ENCODE measurements at places on chromosomes 7 and 10. TPM values are rescaled to one million over a fixed set of nuclear protein-coding genes. Genes with fewer than 3 reads are reported as not detected.

DNA sequence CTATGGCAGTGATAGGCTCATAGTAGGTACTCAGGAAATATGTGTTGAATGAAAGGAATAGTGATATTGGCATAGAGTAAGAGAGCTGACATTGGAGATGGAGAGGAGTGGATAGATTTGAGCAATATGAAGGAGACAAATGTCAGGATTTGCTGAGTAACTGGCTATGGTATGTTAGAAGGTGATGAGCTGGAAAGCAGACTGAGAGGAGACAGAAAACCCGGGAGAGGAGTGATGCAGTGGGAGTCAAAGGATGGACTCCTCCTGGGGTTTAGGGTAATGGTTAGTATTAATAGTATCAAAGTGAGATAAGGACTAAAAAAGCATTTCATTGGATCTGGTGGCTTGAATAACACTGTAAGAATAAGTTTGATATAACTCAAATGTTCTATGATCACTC is 64.8 kb downstream of the CD36 start:
- no peaks in the 10 kb centered on the region for H3K36me3 ChIP-seq
- DNase-seq = no peak
- no peaks in the 10 kb centered on the region for H3K27me3 ChIP-seq
- no peak overlapping the region for H3K27ac ChIP-seq

GRCh38 chr10:49292565-49293207 is 6.3 kb upstream of the C10orf71 start:
- DNase-seq = no peak
- no peaks in the 10 kb centered on the region for H3K36me3 ChIP-seq

DNA sequence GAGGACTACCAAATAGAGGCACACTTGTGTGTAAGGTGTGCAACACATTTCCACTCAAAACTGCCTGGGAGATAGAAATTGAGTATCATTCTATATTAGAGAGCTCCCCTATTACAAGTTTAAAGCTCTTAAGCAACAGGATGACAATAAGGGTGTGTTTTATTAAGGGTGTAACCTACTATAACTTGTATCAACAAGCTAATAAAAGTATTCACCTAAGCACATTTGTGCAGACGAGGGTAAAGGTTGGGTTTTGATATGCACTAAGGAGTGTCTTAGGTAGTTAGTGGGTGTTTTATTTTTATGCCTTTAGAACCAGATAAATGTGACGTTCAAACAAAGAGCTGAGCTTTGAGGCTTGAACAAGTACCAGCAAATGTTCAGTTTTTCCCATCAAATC is 2.8 kb upstream of the FAM53B start:
- peaks cover 4% of the 10 kb centered on the region for H3K27me3 ChIP-seq
- peaks cover 40% of the 10 kb centered on the region for H3K4me1 ChIP-seq
- no peak overlapping the region for H3K4me3 ChIP-seq
- DNase-seq = no peak
- H3K36me3 ChIP-seq = peaks cover 24% of the 10 kb centered on the region

The SRI gene
- total RNA-seq = 109 TPM

GRCh38 chr7:126973066-126973465 is 279.7 kb downstream of the GRM8 start:
- no peaks in the 10 kb centered on the region for H3K4me1 ChIP-seq
- H3K27me3 ChIP-seq = no peaks in the 10 kb centered on the region
- no peak overlapping the region for H3K4me3 ChIP-seq

- H3K4me1 ChIP-seq = peaks cover 24% of the 10 kb centered on the region
- H3K36me3 ChIP-seq = no peaks in the 10 kb centered on the region
- DNase-seq = no peak
- no peak overlapping the region for H3K4me3 ChIP-seq
- H3K27me3 ChIP-seq = no peaks in the 10 kb centered on the region
Observed at GRCh38 chr7:2798669-2799068, 45.4 kb downstream of the GNA12 start.

DNA sequence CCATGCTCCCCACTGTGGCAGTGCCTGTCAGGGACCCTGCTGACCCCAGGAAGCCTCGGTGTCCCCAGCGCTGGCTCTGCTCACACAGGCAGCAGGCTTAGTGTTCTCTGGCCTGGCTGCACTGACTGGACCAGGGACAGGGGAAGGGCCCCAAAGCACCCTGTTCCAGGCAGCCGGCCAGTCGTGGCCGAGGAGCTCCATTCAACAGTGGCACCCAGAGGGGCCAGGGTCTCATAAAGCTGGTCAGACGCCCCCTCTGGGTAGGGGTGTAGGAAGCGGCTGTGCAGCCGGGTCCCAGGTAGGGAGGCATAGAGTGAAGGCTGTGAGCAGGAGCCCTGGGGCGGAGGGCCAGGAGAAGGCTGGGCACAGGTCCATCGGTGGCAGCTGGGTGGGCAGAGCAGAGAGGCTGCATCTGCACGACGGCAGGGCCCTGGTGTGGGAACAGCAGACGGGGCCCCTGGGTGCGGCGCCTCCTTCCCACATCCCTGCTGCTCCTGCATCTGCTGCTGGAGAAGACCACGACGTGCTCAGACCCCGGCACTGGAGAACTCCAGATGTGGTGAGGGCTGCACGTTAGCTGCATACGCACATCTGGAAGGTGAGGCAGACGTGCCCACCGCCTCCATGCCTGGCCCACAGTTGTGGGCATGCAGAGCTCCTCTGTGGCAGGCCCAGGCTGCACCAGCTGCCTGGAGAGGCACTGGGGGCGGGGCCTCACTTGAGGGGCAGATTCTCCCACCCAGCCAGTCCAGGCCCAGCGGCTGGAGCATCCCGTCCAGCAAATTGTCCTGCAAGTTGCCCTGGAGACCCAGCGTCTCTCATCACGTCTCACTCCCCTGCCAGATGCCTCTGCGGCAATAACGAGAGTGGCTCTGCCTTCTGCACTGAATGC is 25.1 kb downstream of the MNX1 start:
- no peaks in the 10 kb centered on the region for H3K27me3 ChIP-seq
- no peak overlapping the region for H3K27ac ChIP-seq
- H3K36me3 ChIP-seq = peaks cover 4% of the 10 kb centered on the region
- no peak overlapping the region for H3K4me3 ChIP-seq

DNA sequence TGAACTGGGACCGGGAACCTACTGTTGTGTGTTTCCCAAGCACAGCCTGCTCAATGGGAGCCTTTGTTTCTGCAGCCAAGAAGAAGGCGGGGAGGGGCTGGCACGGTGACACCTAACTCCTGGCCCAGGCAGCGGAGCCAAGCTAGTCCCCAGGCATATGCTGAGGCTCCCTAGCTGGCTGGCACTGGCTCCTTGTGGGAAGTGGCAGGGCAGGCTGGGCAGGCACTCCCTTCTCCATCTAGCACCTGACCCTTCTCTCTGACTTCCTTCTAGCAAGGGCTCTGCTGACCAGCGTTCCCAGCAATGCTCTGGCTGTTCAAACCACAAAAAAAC is 325.0 kb downstream of the PLXNA4 start:
- no peak for DNase-seq
- H3K4me1 ChIP-seq = no peaks in the 10 kb centered on the region
- peaks cover 9% of the 10 kb centered on the region for H3K27me3 ChIP-seq
- no peak overlapping the region for H3K27ac ChIP-seq
- no peak overlapping the region for H3K4me3 ChIP-seq

The PHKG1 gene
- 2.5 TPM for total RNA-seq

DNA sequence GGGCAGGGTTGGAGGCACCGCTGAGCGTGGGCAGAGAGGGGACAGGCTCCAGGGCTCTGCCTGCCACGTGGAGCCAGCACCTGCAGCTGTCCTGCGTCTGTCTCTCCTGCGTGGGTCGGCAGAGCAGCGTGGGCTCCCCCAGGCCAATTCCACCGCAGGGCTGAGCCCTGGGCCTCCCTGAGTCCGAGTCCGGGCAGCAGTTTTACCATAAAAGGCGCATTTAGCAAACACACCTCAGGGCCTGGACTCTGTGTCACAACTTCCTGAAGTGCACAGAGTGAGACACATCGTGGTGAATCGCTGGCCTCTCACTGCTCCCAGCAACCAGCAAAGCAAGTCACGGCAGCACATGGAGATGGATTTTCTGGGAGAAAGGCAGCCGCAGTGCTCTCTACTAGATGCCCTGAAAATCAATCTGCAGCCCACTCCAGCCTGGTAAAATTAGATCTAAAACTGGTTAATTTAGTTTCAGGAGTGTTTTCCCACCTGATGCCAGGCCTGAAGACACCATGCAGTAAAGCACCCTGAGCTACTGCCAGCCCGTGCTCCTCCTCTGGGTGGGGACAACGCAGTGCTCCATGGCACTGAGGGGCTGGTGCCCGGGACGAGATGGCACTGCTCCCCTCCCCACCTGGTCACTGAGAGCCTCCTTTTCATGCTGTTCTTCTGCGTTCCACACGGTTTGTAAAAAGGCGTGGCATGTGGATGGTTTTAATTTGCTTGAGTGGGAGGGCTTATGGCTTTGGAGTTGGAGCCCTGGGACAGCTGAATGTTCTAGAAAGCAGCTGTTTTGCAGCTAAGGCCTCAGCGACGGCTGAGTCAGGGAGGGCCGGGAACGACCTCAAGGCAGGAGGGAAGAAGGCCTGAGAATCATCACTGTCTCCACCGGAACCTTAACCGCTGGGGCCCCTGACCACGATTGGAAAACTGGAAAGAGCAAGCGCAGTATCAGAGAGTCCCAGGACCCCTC is 336.9 kb downstream of the ADARB2 start:
- H3K27ac ChIP-seq = no peak overlapping the region
- no peak overlapping the region for H3K4me3 ChIP-seq
- no peak for DNase-seq
- no peaks in the 10 kb centered on the region for H3K36me3 ChIP-seq
- no peaks in the 10 kb centered on the region for H3K4me1 ChIP-seq

The TAS2R60 gene
- total RNA-seq = not detected

GRCh38 chr7:106812027-106812643 is 52.9 kb upstream of the PIK3CG start:
- peaks cover 2% of the 10 kb centered on the region for H3K27me3 ChIP-seq
- H3K36me3 ChIP-seq = no peaks in the 10 kb centered on the region
- peak; percentile 33 for DNase-seq
- H3K4me3 ChIP-seq = no peak overlapping the region
- H3K27ac ChIP-seq = no peak overlapping the region

- no peaks in the 10 kb centered on the region for H3K36me3 ChIP-seq
- no peak for DNase-seq
- H3K27ac ChIP-seq = no peak overlapping the region
- peaks cover 4% of the 10 kb centered on the region for H3K27me3 ChIP-seq
- no peak overlapping the region for H3K4me3 ChIP-seq
- H3K4me1 ChIP-seq = peaks cover 18% of the 10 kb centered on the region
Observed at GRCh38 chr7:29230871-29231345, 36.3 kb downstream of the CHN2 start.

DNA sequence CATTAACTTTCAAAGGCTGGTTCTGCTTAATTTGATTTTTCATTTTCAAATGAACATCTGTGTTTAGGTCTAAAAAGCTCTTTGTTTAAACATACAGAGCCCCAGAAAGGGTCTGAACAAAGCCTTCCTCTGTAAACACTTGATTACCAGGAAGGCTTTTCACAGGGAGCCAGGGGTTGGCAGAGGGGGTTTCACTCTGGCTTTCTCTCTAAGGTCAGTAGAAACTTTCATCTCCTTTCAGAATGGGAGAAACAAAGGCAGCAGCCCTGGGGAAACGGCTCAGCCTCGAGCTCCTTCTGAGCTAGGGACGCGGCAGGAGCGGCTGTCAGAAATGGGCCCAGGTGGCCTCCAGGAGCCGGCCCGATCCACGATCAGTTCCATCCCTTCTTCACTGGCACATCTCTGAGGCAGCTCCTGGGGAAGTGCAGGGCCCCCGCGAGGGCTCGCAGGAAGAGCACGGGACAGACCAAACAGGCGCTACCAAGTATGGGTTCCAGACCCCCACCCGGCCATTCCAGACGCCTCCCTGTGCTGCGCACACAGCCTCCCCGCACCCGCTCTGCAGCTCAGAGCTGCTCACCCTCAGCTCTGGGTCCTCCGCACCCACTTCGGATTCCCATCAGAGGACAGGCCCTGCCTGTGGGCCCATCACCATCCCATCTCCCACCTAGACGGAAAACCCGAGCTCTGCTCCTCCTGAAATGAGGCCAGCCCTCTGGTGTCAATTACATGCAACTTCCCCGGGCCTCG is 124.1 kb downstream of the MAD1L1 start:
- H3K27ac ChIP-seq = no peak overlapping the region
- H3K36me3 ChIP-seq = peaks cover 7% of the 10 kb centered on the region
- no peaks in the 10 kb centered on the region for H3K27me3 ChIP-seq
- DNase-seq = no peak

DNA sequence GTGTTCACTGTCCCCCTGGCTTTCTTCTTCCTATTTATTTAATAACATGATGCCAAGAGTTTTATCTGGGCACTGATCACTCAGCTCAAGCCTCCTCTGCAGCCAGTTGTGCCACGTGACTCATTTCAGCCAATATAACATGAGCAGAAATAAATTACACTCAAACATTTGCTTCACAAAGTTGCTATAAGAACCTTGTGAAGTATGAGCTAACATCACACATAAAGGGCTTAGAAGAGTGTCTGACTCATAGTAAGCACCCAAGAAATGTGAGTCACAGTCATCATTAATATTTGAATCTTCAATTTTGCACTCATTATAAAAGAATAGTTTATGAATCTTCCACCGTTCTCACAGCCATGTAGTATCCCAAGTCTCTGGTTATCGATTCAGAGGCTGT is 414.6 kb upstream of the NPVF start:
- H3K36me3 ChIP-seq = no peaks in the 10 kb centered on the region
- H3K27me3 ChIP-seq = no peaks in the 10 kb centered on the region
- no peaks in the 10 kb centered on the region for H3K4me1 ChIP-seq
- DNase-seq = no peak
- H3K4me3 ChIP-seq = no peak overlapping the region
- H3K27ac ChIP-seq = no peak overlapping the region

GRCh38 chr10:118501637-118502440 is 93.6 kb downstream of the PRLHR start:
- H3K36me3 ChIP-seq = no peaks in the 10 kb centered on the region
- peaks cover 2% of the 10 kb centered on the region for H3K4me1 ChIP-seq
- no peak overlapping the region for H3K4me3 ChIP-seq
- no peak overlapping the region for H3K27ac ChIP-seq
- DNase-seq = no peak

DNA sequence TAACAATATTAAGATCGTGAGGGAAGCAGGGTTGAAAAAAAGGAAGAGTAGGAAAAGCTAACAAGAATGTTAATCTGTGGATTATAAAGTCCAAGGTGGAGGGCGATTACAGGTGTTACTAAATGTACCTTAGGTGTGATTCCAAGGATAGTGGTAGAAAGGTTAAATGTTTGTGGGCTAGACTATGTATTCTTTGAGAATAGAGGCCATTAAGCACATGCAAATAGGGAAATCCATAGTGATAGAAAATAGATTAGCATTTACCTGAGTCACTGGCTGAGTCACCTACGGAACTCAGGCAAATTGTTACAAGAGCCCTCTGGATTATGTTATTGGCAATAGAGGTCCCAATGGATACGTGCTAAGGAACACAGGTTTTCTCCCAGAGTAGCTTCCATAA is 9.0 kb downstream of the MGAM2 start:
- H3K36me3 ChIP-seq = no peaks in the 10 kb centered on the region
- H3K4me3 ChIP-seq = no peak overlapping the region
- no peaks in the 10 kb centered on the region for H3K4me1 ChIP-seq

GRCh38 chr10:128612631-128613030 is 486.4 kb upstream of the MKI67 start:
- H3K4me1 ChIP-seq = no peaks in the 10 kb centered on the region
- no peak for DNase-seq
- H3K36me3 ChIP-seq = no peaks in the 10 kb centered on the region
- H3K4me3 ChIP-seq = no peak overlapping the region
- H3K27ac ChIP-seq = no peak overlapping the region

All from activated CD4-positive, alpha-beta T cell treated with anti-CD3 and anti-CD28 coated beads, Interleukin-2, amount 10 ng/mL, durations not matched to agents 7 days and 5 days (primary cell).